Hematopoietic multipotent progenitor cell treated with erythropoietin and hydrocortisone succinate and interleukin-3 and kit ligand, for 8 days (in vitro differentiated cells): ENCODE measurements at places on chromosomes 5 and 9.

DNA sequence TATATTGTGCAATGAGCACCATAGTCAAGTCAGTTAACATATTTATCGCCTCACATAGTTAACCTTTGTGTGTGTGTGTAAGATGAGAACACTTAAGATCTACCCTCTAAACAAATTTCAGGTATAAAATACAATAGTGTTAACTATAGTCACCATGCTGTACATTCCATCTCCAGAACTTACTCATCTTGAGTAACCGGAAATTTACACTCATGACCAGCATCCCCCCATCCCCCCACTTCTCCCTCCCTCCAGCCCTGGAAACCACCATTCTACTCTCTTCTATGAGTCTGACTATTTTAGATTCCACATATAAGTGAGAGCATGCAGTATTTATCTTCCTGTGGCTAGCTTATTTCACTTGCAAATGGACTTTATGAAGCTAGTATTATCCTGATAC is 40.3 kb downstream of the ZNF354A start:
- DNase-seq: no peak

DNA sequence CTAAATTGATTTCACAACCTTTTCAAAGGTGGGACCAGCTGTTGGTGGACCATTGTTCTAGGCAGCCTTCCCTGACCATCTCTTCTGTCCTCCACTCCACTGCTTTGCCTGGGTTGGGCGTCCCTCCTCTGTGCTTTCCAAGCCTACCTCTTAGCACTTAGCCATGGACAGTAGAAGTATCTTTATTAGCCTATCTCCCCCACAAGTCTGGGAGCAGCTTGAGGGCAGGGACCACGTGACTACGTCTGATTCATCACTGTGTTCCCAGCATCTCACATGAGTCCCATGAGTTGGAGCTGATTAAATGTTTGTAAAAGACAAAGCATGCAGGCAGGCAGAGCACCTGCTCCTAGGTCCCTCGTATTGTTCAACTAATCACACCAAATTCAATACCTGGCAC is 20.9 kb downstream of the MORN5 start:
- peak; percentile 61 for DNase-seq

DNA sequence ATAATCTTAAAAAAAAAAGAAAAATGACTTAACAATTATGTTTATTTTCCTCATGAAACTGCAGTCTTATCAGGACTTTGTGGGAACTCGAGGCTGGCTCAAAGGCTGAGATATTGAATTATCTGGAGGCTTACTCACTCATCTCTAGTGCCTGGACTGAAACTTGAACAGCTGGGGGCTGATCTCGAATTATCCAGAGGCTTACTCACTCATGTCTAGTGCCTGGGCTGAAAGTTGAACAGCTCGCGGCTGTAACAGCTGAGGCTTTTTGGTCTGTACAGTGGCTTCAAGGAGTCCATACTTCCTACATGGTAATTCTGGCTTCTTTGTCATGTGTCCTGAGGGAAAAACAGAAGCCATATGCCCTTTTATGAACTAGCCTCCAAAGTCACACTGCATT is 371.9 kb downstream of the CETN3 start:
- DNase-seq: no peak

- DNase-seq: no peak
Observed at GRCh38 chr9:127066851-127067136, 55.6 kb downstream of the ANGPTL2 start.

GRCh38 chr5:4244306-4244705 is 648.7 kb downstream of the IRX1 start:
- no peak for DNase-seq

GRCh38 chr5:69270840-69271239 is 36.2 kb downstream of the CDK7 start:
- DNase-seq: no peak

- DNase-seq: no peak
Observed at GRCh38 chr9:137750566-137750965, 127.0 kb upstream of the CACNA1B start.

GRCh38 chr5:123085638-123086286 is 3.3 kb upstream of the PRDM6 start:
- no peak for DNase-seq

GRCh38 chr9:34701769-34702736 is 7.9 kb downstream of the CCL21 start:
- peak; percentile 71 for DNase-seq

GRCh38 chr5:2005101-2006041 is 122.6 kb upstream of the IRX4 start:
- no peak for DNase-seq

DNA sequence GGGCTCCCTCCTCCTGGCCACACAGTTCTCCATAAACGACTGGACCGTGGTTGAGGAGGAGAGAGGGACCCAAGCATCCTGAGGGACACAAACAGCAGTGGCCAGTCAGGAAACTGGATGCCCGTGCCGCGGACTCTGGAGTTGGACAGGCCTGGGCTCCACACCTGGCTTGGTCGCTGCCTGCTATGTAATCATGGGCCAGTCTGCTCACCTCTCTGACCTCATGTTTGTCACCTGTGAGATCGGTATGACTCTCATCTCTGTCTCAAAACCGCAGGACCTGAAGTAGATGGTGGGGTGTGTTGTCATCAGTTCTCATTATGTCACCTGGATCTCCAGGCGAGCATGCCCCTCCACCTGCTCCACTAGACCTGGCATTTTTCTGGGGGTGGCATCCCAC is 14.5 kb downstream of the CXXC5 start:
- DNase-seq: no peak

DNA sequence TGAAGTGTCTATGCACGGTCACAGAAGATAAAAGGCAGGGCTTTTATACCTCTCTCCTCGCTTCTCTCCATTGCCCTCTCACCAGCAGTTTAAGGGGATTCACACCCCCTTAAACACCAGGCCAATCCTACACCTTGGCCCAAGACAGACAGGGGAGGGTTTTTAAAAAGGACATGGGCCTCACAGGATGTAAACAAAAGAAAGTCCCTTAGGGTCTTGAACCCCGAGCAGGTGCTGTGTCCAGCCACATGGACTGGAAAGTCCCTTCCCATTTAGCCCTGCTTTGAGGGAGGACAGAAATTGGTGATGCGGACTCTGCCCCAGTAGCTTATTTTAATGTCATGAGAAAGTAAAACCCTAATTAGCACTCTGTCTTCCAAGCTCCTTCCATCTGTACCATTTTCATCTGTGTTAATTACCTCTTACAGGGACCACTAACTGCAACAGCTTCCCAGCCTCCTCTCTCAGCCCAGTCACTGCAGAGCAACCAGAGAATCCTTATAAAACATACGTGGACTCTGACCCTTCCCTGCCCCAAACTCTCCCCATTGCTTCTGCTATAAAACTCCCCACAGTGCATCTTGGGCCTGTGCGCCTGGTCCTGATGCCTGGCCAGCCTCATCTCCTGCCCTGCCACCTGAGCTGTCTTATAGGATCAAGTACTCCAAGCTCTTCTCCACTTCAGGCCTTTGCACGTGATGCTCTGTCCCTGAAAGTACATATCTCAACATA is 16.7 kb downstream of the WHRN start:
- no peak for DNase-seq

DNA sequence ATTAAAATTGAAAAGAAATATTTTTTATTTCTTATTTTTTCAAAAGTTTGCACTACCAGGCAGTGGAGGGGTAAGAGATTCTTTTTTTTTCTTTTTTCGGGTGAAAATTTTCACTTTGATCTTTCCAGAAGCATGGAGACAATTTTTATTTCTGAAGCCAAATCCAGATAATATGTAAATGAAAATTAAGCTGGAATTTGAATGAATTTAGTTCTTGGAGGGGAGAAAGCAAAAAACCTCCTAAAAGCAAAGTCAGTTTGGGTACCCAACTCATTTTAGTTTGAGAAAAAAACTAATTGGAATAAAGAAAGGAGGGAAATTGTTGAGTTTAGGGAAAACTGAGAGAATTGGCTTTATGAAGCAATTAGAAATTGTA is 872 bp downstream of the ZNF618 start:
- peak; percentile 37 for DNase-seq

DNA sequence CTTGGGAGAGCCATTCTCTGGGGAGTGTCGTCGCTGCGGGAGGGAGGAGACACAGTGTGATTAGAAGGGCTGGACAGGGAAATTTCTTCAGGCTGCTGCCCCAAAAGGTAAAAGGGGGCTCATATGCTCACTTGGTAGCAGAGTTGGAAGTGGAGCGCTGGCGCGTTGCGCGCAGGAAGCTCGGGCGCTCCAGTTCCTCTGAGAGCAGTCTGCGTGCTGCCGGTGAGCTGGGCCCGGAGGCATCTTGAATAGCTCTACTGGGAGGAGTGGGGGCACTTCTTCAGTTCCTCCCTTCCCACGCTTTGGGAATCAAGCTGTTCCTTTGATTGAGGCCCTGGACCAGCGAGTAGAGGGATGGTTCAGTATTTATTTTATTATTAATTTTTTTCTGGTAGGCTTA is 2.7 kb downstream of the RXFP3 start:
- no peak for DNase-seq

- no peak for DNase-seq
Observed at GRCh38 chr5:148696187-148697036, 42.1 kb upstream of the HTR4 start.

DNA sequence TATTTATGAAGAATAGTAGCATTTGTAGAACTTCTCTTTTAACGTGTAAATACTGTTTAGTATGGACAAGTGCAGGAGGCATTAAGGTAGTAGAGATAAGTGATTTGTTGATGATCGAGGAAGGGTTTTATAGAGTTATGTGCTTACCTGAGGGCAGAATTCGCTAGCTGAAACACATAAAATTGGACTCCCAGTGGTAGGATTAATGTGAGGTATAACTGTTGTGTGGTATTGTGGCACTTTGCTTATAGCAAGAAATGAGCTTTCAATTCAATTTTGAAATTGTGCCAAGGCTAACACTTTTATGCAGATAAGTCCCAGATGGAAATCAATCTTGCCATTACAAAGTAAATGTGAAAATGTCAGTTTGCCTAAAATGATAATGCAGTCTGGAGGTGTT is 1.2 kb downstream of the AP3S1 start:
- peak; percentile 39 for DNase-seq

GRCh38 chr5:45081082-45081481 is 272.3 kb downstream of the MRPS30 start:
- no peak for DNase-seq

- no peak for DNase-seq
Observed at GRCh38 chr9:133979273-133979920, 12.7 kb downstream of the VAV2 start.

GRCh38 chr9:127634698-127635097 is 22.6 kb downstream of the STXBP1 start:
- DNase-seq: peak; percentile 31

DNA sequence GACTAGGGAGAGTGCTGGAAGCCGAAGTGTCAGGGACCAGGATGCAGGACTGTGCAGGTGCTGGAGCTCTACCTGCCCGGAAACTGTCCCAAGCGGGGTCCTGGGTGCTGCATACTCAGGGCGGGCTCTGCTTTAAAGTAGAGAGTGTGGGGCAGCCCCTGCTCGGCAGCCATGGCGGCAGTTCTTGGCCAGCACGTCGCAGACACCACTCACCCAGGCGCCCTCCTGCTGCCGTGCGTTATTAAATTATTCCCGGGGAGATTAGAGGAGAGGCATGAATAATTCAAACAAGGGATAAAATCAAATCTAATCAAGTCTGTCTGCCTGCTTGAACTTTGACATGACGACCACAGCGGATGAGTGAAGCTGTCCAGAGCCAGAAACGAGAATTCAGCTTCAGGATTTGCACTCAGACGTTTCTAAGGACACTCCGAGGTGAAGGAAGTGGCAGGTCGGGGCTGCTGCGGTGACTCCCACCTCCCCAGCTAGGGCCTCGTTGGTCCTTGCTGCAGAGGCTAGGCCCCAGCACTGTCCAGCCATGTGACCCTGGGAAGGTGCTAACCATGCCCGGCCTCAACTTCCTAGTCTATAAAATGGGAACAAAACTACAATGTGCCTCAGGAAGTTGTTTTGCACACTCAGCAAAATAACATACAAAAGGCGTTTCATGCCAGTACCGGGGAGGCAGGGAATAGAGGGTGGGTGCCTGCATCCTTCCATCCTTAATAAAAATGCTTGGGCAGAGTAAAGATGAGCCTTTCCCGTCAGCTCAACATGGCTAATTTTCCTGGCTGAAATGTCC is 91.3 kb upstream of the ADAMTS2 start:
- DNase-seq: no peak

GRCh38 chr9:92047500-92047899 is 67.7 kb downstream of the SPTLC1 start:
- no peak for DNase-seq

- DNase-seq: no peak
Observed at GRCh38 chr5:179168664-179169063, 108.5 kb downstream of the ZNF354C start.

- peak; percentile 14 for DNase-seq
Observed at GRCh38 chr9:132943651-132944293, 644 bp downstream of the TSC1 start.

DNA sequence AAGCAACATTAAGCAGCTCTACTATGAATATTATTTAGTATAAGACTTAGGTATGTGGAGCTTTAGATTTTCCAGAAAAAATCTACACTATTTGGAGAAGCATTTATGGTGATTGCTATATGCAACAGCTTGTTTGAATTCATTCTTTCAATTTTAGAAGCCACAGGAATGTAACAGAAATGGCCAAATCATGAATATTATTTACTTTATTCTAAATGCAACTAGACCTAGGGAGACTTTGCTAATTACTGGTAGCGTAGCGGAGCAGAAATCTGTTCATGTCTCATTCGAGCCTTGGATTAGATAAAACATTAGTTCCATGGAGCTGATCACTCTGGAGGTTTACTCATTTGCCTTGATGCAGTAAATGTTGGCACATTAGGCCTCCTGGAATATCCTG is 290.2 kb downstream of the ZNF608 start:
- DNase-seq: no peak

DNA sequence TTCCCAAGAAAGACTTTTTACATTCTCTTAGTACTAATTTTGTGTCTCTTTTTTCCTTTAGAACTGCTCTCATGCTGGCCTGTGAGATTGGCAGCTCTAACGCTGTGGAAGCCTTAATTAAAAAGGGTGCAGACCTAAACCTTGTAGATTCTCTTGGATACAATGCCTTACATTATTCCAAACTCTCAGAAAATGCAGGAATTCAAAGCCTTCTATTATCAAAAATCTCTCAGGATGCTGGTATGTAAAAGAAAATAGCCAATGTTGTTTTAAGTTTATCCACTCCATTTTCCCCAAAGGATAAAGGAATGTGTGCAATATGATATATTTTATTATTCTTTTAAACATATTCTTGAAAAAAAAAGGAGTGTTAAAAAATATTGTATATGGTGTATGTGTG is 27.3 kb upstream of the TTC23L start:
- DNase-seq: no peak

- DNase-seq: peak; percentile 17
Observed at GRCh38 chr9:90774682-90775081, 26.9 kb upstream of the SYK start.

DNA sequence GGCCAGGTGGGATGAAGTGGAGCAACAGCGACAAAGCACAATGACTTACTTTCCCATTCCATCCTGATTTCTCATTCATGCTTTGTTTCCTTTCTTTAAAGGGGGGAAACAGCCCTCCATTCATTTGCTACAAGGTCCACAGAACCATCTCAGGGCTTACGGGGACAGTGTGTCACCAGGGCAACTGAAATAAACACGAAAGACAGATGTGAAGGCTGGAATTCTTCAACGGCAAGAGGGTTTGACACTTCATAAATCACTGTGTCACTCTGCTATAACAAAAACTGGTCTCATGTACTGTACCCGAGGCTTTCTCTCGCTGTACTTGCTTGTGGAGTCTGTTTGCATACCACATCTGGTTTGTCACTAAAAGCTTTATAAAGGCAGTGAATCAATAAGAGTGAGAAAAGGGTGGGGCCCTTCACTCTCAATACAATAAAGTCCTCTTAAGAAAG is 150.8 kb downstream of the EFNA5 start:
- no peak for DNase-seq
